Fibroblast of skin of left biceps (primary cell): ENCODE measurements at places on chromosomes 5 and 9.

GRCh38 chr9:13414349-13414748 lies 134.9 kb upstream of the MPDZ start:
- no peak for DNase-seq

GRCh38 chr5:59599729-59600128 lies 293.8 kb downstream of the PDE4D start:
- no peak for DNase-seq

DNA sequence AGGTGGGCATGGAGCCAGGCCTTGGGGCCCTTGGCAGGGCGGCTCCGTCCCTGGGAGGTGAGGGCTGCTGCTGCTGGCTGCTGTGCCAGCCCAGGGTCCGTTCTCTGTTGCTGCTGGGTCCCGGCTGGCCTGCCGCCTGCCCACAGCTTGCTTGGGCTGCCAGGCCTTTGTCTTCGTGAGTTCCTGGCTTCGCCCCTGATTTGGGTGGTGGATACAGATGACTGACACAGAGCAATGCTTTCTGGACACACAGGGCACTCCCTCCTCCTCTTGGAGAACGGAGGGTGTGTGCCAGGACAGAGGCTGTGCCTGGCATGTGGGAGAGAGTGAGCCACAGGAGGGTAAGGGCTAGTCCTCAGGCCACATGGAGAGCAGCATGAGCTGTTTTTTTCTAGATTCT lies 166.1 kb downstream of the MACROH2A1 start:
- DNase-seq = no peak

DNA sequence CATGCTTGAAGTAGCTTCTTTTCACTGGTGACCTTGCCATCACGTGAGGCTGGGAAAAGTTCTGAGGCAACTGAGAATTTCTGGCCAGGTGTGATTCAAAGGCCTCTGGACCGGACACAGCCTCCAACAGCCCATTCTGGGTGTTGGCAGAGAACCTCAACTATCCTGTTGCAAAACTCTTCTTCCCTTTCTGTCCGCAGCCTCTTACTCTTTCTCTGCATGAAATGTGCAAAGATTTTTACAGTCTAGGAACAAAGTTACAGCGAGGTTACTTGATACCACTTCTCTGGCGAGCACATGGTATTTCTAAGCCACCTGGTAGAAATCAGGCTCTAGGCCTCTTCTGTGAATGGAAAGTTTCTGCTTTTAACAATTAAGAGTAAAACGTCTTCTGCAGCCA lies 79.2 kb downstream of the FREM1 start:
- no peak for DNase-seq

DNA sequence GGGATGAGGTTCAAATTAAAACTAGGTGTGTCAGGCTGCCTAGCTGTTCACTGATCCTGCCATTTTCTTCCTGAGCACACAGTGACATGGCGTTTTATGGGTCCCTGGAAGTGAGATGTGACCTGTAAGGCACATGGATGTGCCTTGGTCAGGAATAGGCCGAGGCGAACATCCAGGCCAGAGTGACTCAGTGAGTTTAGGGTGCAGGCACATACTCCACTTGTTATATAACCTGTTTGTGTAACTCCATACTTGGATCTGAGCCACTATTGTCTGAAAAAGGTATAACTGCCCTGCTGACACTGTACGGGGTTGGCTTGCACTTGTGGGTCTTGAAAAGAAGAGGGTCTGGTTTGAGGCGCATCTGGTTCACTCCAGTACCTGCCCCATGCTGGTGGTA lies 150.1 kb upstream of the ADAMTS16 start:
- no peak for DNase-seq

DNA sequence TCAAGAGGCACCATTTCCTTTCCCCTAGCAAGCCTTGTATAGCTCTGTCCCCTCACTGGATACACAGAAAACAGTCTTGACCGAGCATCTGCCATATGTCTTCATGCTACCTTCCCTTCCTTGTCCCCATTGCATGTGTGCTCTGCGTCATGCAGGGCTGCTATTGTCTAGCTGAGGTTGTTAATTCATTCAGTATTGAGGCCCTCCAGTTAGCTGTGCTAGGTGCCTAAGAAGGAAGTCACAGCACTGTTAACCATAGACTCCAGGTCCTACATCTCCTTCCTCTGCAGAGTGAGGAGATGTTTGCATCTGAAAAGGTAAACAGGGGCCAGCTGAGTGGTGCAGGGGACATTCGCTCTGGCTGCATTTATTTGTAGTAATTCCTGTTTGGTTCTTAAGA lies 48.2 kb downstream of the SLC1A3 start:
- no peak for DNase-seq

GRCh38 chr9:4349816-4350418 lies 50.0 kb upstream of the GLIS3 start:
- no peak for DNase-seq

DNA sequence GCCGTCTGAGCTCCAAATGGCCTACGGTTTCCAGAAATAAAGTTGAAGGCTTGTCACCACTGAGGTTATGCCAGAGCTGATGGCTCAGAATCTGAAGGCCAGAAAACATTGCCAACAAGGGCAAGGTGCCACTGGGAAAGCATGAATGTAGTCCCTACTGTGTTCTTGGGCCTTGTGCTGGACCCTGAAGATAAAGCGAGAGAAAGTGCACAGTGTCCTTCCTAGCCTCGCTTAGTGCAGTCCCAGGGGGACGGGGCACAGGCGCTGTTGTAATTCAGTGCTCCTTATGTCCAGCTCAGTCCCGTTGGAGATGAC lies 84.5 kb downstream of the NDFIP1 start:
- DNase-seq = no peak

- DNase-seq = no peak
Observed at GRCh38 chr5:153187503-153187902, 303.0 kb upstream of the GRIA1 start.

DNA sequence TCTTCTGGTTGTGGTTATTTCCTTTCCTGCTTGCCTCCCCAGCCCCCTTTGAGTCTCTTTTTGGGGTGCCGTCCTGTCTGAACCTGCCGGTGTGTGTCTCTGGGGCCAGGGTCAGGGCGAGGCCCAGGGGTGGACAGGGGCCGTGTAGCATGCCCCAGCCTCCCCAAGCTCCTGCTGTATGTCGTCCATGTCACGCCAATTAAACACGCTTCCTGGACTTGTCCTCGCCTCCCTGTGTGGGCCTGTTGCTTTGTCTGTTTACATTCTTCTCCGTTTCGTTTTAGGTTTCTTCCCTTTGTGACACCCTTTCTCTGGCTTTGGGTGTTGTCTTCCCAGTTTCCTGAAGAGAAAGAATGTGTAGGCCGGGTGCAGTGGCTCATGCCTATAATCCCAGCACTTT lies 28.5 kb upstream of the HMCN2 start:
- DNase-seq = no peak

DNA sequence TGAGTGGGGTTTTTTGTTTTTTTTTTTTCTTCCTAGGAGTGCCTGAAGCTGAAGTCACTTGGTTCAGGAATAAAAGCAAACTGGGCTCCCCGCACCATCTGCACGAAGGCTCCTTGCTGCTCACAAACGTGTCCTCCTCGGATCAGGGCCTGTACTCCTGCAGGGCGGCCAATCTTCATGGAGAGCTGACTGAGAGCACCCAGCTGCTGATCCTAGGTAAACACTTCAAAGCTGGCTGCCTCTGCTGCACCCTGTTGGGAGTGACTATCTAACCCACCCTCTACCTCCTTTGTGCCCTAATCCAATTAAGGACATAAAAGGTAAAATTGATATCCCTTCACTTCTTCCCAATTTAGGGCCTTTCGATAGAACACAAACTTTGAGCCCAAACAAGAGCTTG lies 206.8 kb downstream of the SAXO1 start:
- no peak for DNase-seq

DNA sequence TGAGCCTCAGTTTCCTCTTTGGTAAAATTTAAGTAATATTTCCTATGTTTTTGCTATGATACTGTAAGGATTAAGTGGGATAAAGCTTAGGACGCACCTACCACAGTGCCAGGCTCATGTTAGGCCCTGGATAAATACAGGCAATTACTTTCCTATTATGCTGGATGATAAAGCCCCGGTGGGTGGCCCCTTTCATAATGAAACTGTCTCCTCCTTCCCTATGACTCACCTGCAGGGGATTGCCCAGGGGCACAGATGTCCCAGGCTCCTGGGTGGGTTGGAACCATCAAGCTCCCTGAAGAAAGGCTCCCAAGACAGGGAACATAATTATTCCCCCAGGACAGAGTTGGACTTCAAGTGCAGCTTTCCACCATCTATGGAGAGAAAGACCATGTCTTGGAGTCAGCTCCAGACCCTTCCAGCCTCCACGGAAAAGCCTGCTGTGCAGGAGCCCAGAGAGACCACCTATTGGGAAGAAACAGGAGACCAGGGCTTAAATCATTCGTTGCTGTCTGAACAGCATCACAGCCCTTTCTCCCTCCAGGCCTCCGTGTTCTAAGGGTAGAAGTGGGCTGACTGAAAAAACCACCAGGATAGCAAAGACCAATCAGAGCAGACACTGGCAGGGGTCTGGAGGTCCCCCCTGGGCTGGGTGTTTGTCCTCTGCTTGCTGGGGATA lies 43.2 kb upstream of the FOXE1 start:
- DNase-seq = no peak

DNA sequence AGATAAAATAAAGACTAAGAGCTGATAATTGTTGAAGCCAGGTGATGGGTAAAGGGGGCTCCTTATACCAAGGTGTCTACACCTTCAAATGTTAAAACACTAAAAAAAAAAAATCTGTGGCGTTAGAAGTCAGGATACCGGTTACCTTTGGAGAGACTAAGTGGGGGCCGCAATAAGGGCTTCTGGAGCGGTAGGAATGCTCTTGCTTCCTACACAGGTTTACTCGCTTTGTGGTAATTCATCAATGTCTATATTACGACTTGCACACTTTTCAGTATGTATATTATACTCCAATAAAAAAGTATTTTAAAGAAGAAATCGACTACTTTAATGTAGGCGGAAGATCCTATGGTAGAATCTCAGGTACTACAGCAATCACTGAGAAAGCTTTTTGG lies 12.5 kb downstream of the MRPS27 start:
- DNase-seq = no peak

GRCh38 chr5:109656829-109657228 lies 32.9 kb upstream of the MAN2A1 start:
- DNase-seq = peak; percentile 67

DNA sequence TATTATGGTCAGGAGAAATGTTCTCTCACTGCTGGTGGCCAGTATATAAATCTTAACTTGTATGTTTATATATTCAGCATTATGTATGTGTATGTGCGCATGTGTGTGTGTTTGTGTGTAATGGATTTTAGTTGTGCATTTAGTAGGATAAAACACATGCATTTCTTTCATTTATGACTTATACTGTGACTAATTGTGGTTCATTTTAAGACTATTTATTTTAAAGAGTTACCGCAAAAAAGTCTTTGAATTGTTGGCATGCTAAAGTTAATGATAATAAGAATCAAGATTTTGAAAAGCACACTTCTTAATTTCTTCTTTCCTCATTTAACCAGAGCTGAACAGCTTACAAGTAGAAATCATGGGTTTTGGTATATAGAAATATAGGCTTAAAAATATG lies 60.9 kb downstream of the RAI14 start:
- no peak for DNase-seq

DNA sequence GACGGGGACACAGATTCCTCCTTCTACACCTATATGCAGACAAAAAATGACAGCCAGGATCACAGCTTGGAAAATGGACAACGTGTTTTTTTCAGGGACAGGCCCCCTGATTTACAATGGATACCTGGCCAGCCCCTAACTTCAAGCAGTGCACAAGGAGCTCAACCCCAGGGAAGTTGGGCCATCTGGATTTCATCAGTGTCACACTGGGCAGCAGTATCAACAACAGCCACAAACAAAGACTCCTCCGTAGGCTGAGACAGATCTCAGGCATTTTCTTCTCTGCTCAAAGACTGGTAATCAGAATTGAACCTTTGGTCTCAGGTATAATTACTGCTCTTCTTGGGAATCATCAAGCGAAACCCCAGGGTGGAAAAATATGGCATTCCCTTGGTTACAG lies 374.0 kb downstream of the ZNF608 start:
- no peak for DNase-seq

- DNase-seq = no peak
Observed at GRCh38 chr9:124146031-124146561, 111.7 kb upstream of the NEK6 start.

GRCh38 chr5:9545136-9545991 lies 511 bp downstream of the SEMA5A start:
- DNase-seq = no peak

DNA sequence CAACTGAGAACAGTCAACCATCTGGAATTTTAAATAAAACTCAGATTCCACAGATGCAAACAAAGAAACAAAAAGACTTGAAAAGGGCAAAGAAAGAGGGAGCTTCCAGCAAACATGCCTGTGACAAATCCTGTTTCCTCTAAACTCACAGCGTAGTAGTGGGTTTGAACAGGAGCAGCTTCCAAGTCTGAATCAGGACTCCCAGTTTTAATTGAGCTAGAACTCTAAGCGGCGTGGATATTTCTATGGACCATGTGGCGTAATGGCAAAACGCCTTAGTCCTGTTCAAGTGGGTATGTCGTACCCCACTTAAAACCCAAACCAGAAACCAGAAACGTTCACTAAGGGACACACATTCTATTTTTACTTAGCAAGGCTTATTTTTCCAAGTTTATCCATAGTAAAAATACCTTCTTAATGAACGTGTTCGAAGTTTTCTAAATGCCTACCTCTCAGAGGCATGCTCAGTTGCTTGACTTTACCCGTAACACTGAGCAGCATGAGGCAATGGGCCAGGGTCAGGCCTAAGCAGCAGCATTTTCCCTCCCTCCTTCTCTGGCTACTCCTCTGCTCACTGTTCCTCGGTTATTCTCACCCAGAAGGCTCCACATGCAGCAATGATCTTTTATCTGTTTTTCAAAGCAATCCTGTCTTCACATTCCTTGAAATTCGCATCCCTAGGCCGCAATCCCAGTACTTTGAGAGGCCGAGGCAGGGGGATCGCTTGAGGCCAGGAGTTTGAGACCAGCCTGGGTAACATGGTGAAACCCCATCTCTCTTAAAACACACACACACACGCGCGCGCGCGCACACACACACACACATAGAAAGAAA lies 77.9 kb downstream of the FNBP1 start:
- DNase-seq = peak; percentile 42

GRCh38 chr5:83265318-83265717 lies 188.0 kb downstream of the XRCC4 start:
- no peak for DNase-seq

- no peak for DNase-seq
Observed at GRCh38 chr9:17519761-17520160, 59.1 kb upstream of the SH3GL2 start.

DNA sequence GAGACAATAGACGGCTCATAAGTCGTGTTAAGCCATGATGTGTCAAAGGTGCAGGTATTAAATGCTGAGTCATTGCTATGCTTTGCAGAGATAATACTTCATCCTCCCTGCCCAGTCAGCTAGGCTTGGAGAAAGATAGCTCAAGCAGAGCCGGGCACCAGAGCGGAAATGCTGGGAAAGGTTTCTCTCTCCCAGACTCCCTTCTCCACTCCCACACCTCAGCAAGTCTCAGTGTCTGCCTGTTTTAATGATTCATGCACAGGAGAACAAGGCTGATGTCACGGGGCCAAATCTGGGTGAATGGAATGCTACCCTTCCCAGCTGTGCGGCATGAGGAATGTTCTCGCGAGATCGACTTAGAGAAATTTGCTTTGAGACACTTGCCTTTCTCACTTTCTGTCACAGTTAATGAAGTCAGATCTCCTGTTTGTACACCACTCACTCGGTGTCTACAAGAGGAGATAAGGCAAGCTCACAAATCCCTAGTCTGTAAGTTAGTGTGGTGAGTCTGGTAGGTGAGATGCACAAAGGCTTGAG lies 204.4 kb downstream of the EFNA5 start:
- DNase-seq = peak; percentile 31
